ENCODE measurements at places on chromosomes 16 and 17.

- DNase-seq = no peak
Observed at GRCh38 chr17:74812109-74813009, 36.2 kb upstream of the NAT9 start.

DNA sequence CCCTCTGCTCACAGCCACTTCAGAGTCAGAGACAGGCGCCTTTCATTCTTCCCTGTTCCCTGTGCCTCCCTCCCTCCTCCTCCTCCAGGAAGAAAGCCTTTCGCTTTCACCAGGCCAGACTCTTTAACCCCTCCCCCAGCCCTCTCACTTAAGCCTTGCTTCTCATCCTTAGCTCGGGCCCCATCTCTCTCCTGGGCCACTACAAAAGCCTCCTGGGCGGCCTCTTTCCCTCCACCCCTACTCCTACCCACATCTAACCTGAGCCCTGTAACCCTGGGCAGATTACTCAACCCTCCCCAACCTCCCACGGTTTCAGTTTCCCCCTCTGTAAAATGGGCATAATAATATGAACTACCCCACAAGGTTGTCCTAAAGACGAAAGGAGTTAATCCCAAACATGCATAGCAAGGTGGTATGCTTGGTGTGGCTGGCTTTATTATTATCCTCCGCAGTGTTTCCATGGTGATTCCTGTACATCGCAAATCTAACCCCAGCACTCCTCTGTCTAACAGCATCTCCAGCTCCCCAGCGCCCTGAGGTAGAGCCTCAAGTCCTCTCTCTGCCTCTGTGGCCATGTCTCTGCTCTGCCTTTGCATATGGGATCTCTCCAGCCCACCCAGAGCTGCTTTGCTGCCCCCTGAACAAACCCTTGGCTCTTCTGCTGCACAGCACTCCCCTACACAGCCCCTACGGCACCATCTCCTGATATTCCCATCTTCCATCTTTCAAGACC, 17.7 kb downstream of the PIMREG start:
- peak; percentile 72 for DNase-seq

- no peak for DNase-seq
Observed at GRCh38 chr16:64391063-64391600, 730.7 kb downstream of the CDH11 start.

GRCh38 chr16:74923766-74924460, 61.0 kb downstream of the WDR59 start:
- no peak for DNase-seq

DNA sequence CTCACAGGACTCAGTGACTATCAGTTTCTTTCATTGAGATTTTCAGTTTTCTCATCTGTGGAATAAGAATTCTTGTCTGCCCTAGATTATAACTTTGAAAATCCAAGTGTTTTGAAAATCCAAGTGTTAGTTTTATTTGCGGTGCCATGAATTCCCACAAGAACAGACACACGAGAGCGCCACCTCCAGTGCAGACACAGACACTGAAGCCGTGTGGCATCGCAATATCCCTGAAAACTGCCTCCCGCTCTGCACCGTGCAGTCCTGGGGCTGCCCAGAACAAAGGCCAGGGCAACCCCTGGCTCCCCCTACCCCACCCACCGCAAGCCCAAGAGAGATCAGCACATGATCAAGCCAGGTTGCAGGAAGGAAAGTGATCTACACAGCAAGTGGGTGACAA, 229.5 kb upstream of the ASIC2 start:
- DNase-seq = peak; percentile 34

GRCh38 chr17:37090941-37091340, 142.2 kb downstream of the AATF start:
- no peak for DNase-seq

DNA sequence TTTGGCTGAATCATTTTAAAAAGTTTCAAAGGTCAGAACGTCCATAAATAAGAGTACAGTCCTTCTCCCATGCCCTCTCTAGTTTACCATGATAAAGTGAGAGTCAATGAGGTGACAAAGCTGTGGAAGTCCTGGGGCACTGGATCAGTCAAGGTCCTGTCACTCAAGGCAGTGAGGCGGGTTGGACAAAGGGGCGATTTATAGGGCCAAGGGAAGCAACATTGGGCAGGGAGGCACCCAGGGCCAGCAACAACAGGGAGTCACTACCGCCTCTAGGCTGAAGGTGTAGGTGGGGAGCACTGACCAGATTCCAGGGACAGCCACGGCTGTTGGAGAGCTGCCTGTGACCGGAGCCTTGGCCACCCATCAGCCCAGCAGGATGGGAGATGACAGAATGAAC, 28.6 kb upstream of the DYNLL2 start:
- no peak for DNase-seq

DNA sequence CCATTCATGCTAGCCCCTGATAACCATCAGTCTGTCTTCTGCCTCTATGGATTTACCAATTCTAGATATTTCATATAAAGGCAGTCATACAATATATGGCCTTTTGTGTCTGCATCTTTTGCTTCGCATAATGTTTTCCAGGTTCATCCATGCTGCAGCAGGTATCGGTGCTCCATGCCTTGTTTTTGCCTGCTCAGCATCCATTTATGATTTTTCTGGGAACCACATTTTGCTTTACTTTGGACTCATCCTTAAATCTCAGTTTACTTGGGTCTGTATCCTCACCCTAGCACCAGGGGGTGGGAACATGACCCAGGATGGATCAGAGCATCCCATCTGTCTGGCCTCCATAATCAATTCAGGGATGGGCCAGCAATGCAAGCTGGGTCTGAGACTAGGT, 325.7 kb downstream of the XYLT1 start:
- no peak for DNase-seq

DNA sequence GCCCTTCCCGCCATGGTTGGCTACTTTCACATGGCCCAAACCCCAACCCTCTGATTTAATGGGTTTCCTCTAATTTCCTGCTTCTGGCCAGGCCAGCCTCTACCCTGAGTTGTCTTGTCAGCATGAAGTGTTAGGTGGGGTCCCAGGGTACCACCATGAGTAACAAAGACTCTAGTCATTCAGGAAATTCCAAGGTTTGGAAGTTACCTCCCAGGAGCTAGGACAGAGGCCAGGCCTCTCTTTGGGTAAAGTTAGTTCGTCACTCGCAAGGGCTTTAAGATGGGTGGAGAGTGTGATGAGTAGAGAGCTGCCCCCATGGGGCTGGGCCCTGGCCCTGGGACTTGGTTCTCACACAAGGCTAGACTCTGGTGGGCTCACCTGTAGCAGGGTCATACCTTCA, 54.6 kb downstream of the PLD6 start:
- DNase-seq = no peak

- no peak for DNase-seq
Observed at GRCh38 chr17:34730816-34731215, 151.4 kb downstream of the TMEM132E start.

GRCh38 chr17:4004517-4005295, 40.5 kb upstream of the ATP2A3 start:
- DNase-seq = peak; percentile 82

GRCh38 chr17:49344914-49345313, 17.1 kb downstream of the ZNF652 start:
- DNase-seq = no peak
